ENCODE measurements at places on chromosomes 1 and 21.

DNA sequence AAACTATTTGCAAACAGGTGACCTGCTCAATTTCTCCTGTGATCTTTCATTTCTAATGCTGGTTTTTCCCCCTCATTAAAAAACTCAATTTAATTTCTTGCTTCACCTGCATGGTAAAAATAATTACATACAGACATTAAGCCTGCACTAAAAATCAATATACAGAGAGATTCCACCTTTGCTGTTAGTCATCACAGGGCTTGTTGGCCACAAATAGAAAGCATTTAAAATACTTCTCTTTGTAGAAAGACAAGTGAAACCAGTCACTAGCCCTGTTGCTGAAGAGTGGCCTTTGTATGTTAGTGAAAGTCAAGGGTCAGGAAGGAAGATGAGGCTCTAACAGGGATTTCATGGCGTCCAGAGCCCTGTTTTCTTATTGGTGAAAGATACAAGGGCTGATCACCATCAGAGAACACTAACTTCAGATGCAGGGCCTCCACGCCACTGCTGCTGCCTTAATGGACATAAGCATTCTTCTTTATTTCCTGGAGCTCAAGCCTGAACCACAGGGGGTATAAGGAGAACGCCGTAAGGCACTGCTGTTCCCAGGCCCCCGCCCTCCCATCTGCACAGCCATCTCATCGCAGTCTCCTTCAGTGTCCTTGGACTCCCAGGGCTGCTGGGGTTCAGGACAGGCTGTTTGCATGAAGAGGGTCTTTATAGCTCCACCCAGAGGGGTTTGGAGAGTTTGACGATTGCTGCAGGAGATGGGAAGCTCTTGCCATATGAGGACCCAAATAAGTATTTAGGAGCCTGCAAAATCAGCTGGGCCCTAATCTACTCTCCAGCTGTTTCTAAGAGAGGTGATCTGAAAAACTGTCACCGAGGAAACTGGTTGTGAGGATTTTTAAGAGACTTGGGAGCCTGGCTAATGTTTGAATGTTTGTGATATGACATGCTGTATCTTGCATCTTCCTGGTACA, 117.3 kb upstream of the IRF2BP2 start:
- no peak for DNase-seq

DNA sequence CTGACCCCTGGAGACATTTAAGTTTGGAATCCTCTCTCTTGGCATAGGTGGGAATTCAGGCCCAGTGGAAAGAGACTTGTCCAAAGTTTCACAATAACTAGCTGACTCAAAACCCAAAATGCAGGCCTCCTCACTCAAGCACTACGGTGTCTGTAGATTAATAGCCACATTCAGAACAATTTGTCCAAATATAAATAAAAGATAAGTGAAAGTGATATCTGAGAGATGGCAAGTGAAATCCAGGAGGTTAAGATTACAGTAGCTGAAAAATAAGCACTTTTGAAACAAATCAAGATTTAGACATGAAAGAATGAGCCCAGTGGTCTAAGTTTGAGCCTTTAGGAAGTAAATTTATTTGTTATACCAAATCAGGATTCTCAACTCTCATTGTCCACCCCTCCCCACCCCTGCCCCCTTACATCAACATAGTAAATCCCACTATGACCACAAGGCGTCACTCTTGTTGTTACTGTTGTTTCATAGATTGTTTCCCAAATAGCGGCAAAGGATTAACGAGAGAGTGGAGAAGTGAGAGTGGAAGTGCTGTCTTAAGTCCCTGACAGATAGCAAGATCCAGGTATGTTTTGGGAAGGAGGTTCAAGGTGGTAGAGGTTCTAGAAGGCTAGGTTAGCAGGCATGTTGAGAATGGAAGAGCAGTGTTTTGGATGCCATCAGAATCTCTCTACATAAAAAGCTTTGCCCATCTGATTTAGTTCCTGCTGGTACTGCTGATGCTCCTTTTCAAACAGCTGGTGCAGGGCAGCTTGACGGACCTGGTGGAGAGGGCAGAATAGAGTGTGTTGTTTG, 7.1 kb upstream of the TPM3 start:
- DNase-seq: peak; percentile 71

DNA sequence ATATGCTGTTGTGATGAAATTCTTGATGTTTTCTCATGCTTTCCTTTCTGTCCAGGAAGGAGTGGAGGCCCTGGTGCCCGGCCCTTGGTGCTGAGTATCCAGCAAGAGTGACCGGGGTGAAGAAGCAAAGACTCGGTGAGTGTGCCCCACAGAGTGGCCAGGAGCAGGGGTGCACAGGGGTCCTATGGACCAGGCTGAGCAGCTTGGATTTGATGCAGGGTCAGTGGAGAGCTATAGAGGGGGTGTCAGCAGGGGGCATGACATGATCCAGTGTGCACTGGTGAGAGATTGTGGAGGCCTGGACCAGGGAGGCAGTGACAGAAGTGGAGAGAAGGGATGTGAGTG, 7.4 kb downstream of the PTPRF start:
- no peak for DNase-seq

DNA sequence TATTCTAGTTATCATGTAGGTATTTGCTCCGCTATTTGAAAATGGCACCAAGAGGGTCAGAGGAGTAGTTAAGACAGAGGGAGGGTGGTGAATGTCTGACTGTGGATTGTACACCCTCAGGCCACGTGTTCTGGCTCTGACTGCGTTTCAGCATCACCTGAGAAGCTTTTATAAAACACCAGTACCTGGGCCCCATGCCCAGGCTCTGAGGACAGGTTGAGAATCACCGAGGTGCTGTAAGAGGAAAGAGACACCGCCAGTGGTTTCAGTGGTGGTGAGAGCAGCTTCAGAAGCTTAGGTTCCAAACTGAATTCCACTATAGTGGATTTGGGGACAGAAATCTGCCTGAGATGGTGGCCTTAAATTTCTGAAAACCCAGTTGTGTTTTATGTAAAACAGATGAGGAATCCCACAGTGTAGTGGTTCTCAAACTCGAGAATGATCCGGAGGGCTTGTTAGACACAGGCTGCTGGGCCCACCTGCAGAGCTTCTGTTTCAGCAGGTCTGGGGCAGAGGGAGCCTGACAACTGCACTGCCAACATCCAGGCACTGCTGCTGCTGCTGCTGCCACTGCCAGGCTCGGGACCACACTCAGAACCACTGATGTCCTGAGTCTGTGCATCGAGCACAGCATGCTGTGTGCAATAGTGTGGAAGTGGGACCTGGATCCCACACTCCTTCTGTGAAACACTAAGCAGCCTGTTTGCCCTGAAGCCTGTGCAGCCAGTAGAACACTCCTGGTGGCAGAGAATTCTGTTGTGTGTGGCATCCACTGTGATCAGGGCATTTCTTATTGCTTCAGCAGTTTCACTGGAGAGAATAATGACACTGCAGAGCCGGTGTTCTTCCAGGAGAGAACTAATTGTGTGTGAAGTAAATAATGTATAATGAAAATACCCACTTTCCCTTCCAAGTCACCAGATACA, 98.7 kb downstream of the SUSD4 start:
- DNase-seq: no peak

GRCh38 chr1:116256286-116256649, 116.8 kb upstream of the ATP1A1 start:
- no peak for DNase-seq

DNA sequence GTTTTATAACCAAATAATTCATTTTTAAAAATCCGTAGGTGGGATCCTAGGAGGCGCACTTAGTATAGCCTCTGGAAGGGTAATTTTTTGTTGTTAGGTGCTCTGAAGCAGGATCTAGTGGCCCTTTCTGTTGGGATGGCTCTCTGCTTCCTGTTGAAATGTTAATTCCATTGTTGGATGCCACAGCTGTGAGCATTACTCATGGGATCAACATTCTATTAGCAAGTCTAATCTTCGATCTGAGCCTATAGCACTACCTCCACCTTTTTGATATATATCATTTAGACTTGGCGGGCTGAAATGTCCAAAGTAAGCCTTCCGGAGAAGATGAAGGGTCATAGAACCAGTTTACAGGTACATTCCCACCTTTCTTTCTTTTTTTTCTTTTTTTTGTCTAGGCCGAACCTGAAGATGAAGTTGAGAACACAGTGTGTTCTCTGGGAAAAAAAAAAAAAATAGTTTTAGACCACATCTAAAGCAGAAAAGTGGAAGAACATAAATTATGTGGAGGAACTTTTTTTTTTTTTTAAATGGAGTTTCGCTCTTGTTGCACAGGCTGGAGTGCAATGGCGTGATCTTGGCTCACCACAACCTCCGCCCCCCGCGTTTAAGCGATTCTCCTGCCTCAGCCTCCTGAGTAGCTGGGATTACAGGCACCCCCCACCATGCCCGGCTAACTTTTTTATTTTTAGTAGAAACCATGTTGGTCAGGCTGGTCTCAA, 1.4 kb downstream of the CXADR start:
- no peak for DNase-seq

- no peak for DNase-seq
These were observed 283.4 kb upstream of the ZRANB2 start for GRCh38 chr1:71364236-71364635.

DNA sequence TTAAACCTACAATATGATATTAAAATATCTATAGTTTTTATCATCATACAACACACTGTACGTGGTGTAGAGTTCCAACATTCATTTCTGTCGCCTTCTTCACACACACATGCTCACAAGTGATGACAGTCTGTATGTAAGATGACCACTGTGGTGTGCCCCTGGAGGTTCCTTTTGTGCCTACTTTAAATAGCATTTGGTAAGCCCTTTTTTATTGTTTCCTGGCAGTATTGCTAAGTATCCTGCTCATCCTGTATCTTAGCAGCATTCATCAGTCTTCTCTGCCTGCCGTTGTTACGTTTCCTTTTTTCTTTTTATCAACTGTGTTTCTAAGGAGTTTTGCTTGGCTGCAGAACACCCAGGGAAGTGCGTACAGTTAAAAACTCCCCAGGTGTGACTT, 231.4 kb downstream of the CHRM3 start:
- DNase-seq: no peak

GRCh38 chr1:232968391-232968790, 18.0 kb downstream of the NTPCR start:
- no peak for DNase-seq

- no peak for DNase-seq
These were observed 31.6 kb downstream of the ADARB1 start for GRCh38 chr21:45105906-45106485.

DNA sequence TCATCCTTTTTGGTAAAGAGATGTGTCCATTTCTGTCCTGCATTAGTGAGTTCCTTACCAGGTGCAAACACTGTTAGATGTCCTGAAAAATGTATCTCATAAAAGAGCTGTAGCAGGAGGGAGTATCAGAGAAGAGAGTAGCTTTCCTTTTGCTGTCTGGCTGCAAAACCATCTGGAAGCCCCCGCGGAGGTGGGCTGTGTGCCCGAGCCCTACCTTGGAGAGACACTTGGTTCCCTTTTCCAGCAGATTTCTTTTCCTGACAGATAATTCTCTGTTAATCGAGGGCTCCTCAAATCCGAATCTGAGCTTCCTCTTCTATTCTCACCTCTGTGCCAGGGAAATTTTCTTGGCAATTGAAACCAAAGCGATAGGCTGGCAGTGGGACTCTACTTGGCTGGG, 53.0 kb downstream of the KIF26B start:
- no peak for DNase-seq

- no peak for DNase-seq
These were observed 301.2 kb downstream of the DUSP10 start for GRCh38 chr1:221440658-221441057.

DNA sequence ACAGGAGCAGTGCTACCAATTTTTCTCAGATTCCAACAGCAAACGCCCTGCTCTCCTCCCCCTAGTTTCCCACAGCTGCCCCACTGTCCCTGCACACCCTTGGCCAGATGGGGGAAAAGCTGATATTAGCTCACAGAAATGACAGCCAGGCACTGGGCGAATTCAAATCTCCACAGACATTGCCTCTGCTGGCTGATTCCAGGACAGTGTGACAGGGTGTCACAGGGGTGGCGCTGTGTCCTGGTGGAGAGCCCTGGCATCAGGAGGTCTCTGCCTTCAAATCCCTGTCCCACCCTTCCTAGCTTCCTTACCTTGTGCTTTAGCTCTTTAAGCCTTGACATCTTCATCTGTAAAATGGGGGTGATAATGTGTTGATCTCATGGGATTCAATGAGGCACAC, 10.4 kb downstream of the OLIG1 start:
- peak; percentile 11 for DNase-seq

DNA sequence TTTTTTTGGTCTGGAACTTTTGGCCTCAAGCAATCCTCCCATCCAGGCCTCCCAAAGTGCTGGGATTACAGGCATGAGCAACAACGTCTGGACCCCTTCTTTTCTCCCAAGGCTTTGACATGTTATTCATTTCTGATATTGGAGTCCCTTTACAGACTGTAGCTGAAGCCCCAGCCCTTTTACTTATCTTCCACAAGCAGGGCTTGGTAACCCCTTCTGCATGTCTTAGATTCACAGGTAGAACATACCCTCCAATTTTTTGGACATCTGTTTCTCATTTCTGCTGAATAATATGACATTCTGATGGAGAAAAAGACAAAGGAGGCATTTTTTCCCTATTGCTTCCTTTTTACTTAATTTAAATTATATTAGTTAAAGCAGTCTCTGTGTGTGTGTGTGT, 39.2 kb upstream of the RGS21 start:
- DNase-seq: no peak

DNA sequence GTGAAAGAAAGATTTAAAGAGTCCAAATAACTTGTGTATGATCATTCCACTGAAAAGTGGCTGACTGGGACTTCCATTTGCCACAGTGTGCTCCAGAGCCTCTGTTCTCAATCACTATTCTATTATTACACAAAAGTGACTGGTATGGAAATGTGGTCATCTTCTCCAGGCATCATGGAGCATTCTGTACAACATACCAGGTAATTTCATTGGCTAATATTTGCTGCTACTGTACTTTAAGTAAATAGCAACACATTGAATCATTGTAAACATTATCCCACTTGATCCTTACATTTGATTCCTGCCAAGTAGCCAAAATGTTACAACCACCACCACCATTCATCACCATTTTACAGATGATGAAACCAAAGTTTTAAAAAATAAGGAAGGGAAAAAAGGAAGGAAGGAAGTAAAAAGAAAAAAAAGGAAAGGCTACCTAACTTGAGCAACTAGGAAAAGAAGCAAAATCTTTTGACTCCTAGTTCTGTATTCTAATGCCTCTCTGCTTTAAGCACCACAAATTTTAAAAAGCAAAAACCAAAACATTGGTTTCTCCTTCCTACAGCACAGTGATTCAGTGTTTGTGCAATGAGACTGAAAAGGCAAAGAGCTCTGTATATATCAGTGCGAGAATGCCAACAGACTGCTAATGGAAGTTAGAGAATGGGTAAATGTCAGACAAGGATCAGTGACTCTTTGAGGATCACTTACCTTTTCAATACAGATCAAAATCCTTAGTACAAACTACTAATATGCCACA, 361.4 kb upstream of the PTBP2 start:
- no peak for DNase-seq

GRCh38 chr1:78472851-78473496, 17.8 kb upstream of the PTGFR start:
- no peak for DNase-seq

DNA sequence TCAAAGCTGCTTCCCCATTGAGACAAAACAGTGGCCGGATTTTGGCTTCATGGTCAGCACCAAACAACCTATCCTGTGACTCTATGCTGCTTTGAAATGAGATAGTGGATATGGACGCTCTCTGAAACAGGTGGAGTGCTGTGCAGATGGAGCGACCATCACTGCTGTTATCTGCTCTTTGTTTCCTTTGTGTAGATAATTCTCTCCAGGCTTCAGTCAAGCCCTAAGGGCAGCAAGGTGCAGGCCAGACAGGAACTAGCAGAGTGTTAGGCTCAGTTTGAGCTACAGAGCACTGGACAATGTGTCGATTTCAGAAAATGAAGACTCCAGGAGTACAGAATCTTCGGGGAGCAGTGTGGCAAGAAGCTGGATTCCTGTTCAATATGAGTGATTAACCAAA, 4.8 kb upstream of the IRF6 start:
- no peak for DNase-seq

- DNase-seq: no peak
These were observed 76.2 kb downstream of the SKI start for GRCh38 chr1:2304282-2304681.

All from hematopoietic multipotent progenitor cell treated with erythropoietin and hydrocortisone succinate and interleukin-3 and kit ligand, for 17 days (in vitro differentiated cells).